COR-L47 (cell line): ENCODE measurements at places on chromosomes 2 and 18.
A peak's percentile ranks its signal among the peaks of the same experiment; 100 is the strongest.

GRCh38 chr2:144505245-144505831 is 14.6 kb downstream of the ZEB2 start:
- no peak for DNase-seq

GRCh38 chr18:6561420-6561861 is 146.7 kb upstream of the L3MBTL4 start:
- no peak for DNase-seq

DNA sequence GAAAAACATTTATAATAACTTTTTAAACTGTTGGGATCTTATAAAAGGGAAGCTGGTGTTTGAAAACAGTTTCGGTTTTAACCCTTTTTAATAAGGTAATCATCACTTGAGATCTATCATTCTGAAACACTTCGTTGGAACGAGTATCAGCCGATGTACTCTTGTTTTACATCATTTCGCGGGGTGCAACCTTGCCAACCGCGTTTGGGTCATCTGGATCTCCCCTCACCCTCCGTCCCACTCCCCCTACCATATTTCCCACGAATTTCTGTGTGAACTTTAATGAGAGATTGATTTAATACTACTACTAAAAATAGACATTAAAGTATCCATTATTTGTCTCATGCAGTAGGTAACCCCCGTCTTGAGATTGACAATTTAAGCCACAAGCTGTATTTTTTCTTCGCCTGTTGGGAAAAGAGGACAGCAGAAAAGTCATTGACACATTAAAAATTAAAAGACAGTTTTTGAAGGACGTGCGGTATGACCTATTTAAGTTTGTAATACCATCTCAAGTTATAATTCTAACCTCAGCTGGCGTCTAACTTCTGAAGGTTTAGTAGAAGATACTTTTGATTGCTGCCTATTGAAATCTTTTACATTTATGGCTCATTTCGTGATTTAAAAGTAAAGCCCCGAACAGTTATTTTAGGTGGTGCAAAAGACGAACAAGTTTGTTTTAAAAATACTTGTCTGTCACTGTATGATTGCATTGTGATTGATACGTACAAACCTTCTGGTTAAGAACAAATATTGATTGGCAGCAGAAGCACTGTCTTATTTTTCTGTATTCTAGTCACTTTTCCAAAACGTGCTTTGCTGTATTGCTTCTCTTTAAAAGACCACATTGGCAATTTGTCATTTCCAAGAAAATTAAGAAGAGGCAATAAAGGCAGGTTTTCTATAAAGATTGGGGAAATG is 1.5 kb downstream of the CREB1 start:
- no peak for DNase-seq

GRCh38 chr2:24559473-24560113 is 68.5 kb downstream of the NCOA1 start:
- no peak for DNase-seq

DNA sequence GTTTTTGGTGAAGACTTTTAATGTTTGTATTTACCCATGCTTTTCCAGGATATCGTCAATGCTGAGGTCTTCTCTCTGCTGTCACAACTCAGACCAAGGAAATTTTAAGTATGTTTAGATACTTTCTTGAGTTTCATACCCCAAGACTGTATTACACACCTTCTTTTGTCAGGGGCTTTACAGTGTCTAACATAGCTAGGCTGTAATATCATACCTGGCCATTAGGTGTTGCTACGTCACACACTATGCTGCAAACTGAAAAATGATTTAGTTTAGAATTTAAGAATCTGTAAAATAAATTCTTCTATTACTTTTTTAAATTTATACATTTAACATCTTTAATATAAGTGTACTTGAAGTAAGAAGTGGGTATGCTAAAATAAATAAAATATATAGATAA is 358.4 kb upstream of the NRP2 start:
- no peak for DNase-seq

DNA sequence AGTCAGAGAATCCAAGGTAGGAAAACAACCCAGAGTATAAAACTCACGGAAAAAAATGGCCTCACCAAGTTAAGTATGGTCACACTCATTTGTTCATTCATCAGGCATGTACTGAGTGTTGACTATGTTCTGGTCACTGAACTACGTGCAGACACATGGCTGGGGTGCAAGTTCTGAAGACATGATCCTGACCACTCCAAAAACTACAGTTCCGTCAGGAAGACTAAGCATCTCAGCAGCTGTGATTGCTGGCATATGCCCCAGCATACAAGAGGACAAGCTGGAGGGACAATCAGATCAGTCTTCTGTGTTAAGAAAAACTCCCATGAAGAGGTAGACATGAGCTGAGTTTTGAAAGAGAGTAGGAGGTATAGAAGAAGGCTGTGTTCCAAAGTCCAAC is 72.8 kb downstream of the TCF4 start:
- no peak for DNase-seq

GRCh38 chr2:120740375-120740764 is 4.7 kb downstream of the GLI2 start:
- DNase-seq, result no peak

- no peak for DNase-seq
Observed at GRCh38 chr2:23756593-23757292, 170.2 kb downstream of the ATAD2B start.

DNA sequence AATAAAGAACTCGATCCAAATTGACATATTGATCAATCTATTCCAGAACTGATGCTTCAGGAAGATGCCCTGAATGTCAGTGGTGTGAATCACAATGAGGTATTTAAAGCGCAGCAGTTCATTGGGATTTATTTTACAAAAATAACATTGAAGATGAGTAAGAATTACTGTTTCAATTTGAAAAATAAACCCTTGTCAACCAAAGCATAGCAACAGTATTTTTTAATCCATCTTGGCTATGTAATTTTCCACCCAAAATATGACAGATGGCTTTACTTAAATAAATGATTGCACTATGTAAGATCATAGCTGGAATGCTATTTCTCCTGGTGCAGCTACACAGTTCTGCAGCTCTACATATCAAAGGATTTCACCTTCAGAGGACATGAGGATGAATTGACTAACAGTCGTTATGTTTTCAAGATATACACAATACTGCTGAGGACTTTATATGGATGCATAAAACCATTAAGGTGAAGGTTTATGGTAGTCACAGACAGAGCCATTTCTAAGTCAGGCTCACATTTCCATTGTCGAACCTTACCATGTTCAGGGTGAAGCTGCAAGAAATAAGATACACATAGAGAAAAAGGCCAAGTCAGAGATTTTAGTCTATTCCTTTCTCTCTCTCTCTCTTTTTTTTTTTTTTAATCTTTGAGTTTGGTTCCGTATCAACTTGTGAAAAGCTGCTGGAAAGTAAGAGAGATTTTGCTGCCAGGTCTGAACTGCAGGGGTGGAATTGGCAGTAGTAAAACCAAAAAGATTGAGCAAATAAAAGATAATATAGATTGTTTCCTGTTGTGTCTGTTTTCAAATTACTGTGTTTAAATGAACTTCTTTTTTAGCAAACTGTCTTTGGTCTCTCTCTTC is 398.0 kb upstream of the CDH20 start:
- DNase-seq, result no peak

DNA sequence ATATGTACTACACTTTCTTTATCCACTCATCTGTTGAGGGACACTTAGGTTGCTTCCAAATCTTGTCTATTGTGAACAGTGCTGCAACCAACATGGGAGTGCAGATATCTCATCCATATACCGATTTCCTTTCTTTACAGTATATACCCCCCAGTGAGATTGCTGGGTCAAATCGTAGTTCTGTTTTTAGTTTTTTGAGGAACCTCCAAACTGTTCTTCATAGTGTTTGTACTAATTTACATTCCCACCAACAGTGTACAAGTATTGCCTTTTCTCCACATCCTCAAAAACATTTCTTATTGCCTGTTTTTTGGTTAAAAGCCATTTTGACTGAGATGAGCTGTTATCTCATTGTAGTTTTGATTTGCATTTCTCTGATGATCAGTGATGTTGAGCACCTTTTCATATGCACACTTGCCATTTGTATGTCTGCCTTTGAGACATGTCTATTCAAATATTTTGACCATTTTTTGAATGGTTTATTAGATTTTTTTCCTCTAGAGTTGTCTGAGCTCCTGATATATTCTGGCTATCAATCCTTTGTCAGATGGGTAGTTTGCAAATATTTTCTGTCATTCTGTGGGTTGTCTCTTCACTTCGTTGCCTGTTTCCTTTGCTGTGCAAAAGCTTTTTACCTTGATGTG is 12.2 kb downstream of the PLEK start:
- DNase-seq, result no peak

- no peak for DNase-seq
Observed at GRCh38 chr2:222302178-222303018, 3.6 kb upstream of the PAX3 start.

DNA sequence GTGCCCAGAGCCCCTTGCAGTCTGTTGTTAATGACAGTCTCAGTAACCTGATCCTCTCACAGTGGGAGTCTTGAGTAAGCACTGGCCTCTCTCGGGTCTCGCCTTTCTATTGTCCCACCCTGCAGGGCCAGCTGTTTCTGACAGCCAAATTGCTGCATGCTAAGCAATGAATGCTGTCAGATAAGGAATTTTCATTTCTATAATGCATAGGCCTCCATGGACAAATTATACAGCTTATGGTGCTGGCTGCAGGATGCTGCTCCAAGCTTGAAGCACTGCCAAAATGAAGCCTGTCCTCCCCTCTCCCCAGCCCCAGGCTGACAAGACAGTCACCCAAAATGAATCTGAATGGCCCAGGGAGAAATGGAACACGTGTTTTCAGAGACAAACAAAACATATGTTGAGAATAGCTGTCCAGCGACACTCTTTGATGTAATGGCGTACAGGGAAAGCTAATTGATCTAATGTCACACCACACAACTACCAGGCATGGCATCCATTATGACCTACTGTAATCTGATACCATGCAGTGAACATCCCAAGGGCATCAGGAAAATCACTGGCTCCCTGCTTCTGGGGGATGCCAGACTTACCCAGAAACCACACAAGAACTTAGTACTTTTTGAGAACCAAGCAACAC is 36.8 kb downstream of the ACVR1 start:
- peak; percentile 96 for DNase-seq

DNA sequence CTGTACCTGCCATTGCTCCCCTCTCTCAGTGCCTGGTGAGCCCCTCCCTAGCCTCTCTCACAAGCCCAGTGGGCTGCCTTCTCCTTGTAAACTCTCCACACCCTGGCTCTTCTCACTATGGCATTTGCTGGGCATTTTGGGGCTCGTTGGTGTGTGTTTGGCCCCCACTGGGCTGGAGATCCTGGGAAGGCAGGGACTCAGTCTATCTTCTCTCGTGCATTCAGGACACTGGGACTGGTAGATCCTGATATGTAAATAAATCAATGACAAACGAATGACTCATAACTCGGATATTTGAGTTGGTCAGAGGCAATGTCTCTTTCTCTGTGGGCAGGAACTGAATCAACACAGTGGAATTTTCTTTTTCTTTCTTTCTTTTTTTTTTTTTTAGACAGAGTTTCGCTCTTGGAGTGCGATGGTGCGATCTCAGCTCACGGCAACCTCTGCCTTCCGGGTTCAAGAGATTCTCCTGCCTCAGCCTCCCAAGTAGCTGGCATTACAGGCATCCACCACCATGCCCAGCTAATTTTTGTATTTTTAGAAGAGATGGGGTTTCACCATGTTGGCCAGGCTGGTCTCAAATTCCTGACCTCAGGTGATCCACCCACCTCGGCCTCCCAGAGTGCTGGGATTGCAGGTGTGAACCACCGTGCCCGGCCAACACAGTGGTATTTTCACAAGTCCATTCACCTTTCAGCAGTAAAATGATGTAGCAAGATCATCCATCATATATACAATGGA is 144.6 kb upstream of the SPRED2 start:
- DNase-seq, result no peak

DNA sequence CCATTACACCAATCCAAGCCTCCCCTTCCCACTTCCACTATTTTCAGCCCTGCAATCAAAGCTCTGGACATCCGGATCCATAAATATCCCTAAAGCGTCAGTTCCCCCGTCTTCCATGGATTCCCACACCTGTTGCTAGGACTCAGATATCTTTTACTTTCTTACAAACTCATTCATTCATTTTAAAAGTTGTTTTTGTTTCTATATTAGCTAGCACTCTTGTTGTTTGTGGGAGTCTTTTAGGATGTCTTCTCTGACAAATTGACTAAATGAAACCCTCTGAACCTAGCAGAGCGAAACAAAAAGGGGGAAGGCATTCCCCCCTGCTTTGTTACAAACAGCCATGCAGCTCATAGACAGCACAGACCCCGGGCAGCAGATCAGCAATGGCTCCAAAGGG is 9.0 kb upstream of the NBAS start:
- no peak for DNase-seq

- no peak for DNase-seq
Observed at GRCh38 chr2:217803653-217803960, 199.2 kb downstream of the TNS1 start.

GRCh38 chr2:65548576-65549256 is 116.3 kb upstream of the SPRED2 start:
- no peak for DNase-seq
